ENCODE measurements at places on chromosomes 3 and 15. TPM values are rescaled to one million over a fixed set of nuclear protein-coding genes. Genes with fewer than 3 reads are reported as not detected.

SLC28A1 gene
- total RNA-seq: 0.25 TPM

DNA sequence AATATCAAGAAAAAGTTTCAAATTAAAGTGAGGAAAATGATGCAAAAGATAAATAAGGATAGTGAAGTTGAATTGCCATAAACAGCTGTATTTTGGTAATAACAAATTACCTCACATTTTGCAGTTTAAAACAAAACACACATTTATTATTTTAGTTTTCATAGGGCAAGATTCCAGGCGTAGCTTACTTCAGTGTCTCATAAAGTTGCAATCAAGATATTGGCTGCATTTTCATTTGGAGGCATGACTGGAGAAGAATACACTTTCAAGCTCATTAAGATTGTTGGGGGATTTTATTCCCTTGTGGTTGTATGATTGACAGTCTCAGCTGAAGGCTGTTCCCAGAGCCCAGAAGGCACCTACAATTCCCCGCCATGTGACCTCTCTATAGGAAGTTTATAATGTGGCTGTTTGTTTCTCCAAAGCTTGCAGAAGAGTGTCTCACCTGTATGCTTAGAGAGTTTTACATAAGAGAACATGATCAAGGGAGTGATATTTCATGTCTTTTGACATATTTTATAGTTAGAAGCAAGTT, 151.4 kb downstream of the OTOL1 start:
- no peaks in the 10 kb centered on the region for H3K27me3 ChIP-seq
- H3K4me3 ChIP-seq: no peak overlapping the region
- DNase-seq: no peak
- peaks cover 11% of the 10 kb centered on the region for H3K4me1 ChIP-seq

LYZL4 gene
- total RNA-seq: not detected

CNTN6 gene
- 23.2 TPM for total RNA-seq

MRAS gene
- 41.5 TPM for total RNA-seq

GYG1 gene
- 27.3 TPM for total RNA-seq

- DNase-seq: no peak
- H3K36me3 ChIP-seq: peaks cover 4% of the 10 kb centered on the region
- H3K4me3 ChIP-seq: no peak overlapping the region
- peaks cover 19% of the 10 kb centered on the region for H3K4me1 ChIP-seq
- no peak overlapping the region for H3K27ac ChIP-seq
These were observed 41.1 kb upstream of the PLXNA1 start for GRCh38 chr3:126941721-126942270.

DNA sequence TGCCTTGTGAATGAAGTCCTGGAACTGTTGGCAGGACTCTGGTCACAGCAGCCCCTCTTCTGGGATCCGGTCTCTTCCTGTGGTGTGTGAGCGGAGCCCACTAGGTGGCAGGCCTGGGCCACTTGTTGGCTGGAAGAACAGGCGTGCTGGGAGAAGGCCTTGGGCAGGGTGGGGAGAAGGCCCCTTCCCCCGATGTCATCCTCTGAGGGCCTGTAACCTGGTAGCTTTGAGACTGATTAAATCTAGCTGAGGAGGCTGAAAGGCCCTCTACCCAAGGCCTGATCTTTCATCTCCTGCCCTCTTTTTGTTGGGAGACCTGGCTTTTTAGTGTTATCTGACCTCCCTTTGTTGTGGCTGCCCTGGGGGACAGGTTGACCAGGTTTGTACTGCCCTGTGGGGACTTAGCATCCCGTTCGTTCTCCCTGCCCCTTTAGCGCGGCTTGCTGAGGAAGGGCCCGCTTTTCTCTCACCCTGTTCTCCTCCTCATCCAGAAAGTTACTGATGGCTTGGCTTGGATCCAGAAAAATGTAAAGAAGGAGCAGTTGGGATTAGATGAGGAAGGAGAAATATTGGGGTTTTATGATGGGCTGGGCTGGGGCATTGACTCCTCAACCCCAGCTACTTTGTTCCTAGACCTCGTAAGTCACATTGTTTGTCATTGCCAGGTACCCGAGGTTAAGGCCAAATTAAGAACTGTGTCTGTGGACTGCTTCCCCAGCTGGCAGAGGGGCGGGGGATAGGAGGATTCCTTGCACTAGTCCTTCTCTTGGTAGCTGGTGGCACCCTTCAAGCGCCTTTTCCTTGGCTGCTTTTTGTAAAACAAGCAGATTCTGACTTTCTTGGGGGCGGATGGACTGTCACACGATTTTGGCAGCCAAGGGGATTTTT, 48.5 kb downstream of the CHCHD6 start:
- peak overlapping the region; percentile 26 for H3K4me3 ChIP-seq
- H3K36me3 ChIP-seq: peaks cover 5% of the 10 kb centered on the region
- DNase-seq: peak; percentile 88
- H3K27me3 ChIP-seq: peaks cover 9% of the 10 kb centered on the region
